ENCODE measurements at places on chromosomes 12 and 14.

DNA sequence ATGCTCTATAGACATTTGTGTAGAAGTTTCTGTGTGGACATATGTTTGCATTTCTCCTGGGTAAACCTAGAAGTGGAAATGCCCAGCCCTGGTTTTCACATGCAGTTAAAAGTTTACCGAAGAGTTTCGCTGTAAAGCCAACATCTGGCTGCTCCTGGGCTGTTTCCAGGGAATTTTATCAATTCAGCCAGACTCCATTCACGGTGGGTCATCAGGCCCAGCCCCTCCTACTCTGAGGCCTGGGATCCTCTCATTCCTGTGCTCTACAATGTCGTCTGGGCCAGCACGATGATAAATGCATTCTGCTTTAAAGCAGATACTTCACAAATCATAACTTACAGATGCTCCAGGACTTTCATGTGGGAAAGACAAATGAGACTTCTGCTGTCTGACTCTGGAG is 7.1 kb downstream of the NUAK1 start:
- DNase-seq, result no peak
- peaks cover 23% of the 10 kb centered on the region for H3K27me3 ChIP-seq
- H3K4me1 ChIP-seq, result peaks cover 6% of the 10 kb centered on the region
- no peaks in the 10 kb centered on the region for H3K36me3 ChIP-seq
- H3K27ac ChIP-seq, result no peak overlapping the region

- no peaks in the 10 kb centered on the region for H3K27me3 ChIP-seq
- peak; percentile 32 for DNase-seq
- H3K4me1 ChIP-seq, result peaks cover 37% of the 10 kb centered on the region
- H3K4me3 ChIP-seq, result peak overlapping the region; percentile 50
- H3K36me3 ChIP-seq, result no peaks in the 10 kb centered on the region
These were observed 61.7 kb downstream of the FBXO34 start for GRCh38 chr14:55332654-55333570.

- H3K4me1 ChIP-seq, result peaks cover 3% of the 10 kb centered on the region
- no peak overlapping the region for H3K4me3 ChIP-seq
- no peak overlapping the region for H3K27ac ChIP-seq
- no peak for DNase-seq
- no peaks in the 10 kb centered on the region for H3K27me3 ChIP-seq
These were observed 3.7 kb upstream of the ART4 start for GRCh38 chr12:14846876-14847580.

DNA sequence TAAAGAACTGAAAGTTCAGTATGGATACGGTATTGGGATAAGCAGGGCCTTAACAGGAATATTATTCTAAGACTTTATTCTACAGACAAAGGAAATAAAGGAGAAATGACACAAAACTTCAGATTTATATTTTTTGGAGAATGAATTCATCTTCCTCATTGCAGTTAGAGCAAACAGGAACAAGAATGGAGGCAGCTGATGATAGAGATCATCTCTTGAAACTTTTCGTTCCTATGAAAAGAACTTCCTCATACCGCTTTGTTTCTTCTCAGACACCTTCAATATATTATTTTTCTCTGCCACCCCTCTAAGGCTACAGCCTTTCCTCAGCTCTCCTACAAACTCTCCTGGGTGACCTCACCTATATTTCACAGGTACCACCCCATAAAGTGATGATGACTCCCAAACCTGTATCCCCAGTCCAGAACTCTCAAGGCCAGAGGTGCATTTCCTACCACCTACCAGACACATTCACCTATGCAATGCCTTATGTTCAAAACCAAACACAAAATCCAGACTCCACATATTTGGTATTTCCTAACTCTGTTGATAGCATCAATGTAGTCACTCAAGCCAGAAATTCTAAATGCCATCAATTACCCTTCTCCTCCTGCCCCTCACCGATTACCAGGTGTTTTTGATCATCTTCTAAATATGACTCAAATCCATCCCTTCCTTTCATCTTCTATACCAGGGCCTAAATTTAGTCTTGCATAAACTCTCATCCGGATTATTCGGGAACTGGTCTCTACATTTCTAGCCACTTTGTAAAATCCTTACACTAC is 7.4 kb downstream of the MAP4K5 start:
- peaks cover 21% of the 10 kb centered on the region for H3K4me1 ChIP-seq
- no peak overlapping the region for H3K4me3 ChIP-seq
- no peak overlapping the region for H3K27ac ChIP-seq
- H3K36me3 ChIP-seq, result peaks cover 3% of the 10 kb centered on the region

DNA sequence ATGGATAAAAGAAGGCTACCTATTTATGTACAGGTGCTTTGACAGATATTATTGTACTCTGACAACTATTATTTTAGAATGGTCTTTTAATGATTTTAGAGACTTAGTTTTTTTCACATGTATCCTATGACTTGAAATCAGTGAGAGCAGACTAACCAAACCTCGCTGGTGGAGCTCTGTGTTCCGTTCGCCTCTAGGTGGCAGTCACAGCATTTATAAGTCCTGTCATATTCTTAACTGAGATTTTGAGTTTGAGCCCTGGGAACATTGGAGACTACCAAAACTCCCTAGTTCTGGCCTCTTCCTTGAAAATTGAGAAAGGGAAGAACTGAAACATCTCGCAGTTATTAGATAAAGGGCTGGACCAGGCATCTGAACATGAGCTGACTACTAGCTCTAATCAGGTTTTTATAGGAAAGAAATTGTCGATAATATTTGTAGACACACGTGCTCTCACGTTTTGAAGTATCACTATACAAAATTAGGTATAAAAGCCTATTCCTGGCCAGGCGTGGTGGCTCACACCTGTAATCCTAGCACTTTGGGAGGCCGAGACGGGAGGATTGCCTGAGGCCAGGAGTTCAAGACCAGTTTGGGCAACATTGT is 48.3 kb downstream of the TTLL5 start:
- peaks cover 6% of the 10 kb centered on the region for H3K36me3 ChIP-seq
- DNase-seq, result peak; percentile 69
- H3K27me3 ChIP-seq, result no peaks in the 10 kb centered on the region
- no peaks in the 10 kb centered on the region for H3K4me1 ChIP-seq
- H3K27ac ChIP-seq, result no peak overlapping the region

- no peak overlapping the region for H3K4me3 ChIP-seq
- DNase-seq, result no peak
- H3K27ac ChIP-seq, result no peak overlapping the region
- no peaks in the 10 kb centered on the region for H3K27me3 ChIP-seq
- H3K36me3 ChIP-seq, result no peaks in the 10 kb centered on the region
These were observed 307.4 kb upstream of the NOVA1 start for GRCh38 chr14:26905229-26905628.

DNA sequence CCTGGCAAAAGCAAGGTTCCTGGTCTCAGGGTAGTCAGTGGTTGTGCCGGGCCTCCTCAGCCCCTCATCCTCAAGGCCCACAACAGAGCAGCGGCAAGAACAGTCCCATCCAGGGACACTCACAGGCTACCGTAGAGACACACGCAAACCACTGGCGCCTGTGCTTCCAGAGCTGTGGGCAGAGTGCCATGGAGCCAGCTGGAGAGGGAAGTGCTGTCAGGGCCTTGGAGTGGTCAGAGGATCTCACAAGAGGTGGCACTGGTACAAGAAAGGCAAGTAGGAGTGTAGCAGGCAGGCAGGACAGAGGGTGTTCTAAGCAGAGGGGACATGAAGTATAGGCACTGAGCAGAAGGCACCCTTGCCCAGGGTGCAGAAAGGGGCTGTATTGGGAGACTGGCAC is 34.6 kb downstream of the ANKRD9 start:
- no peak overlapping the region for H3K27ac ChIP-seq
- H3K4me1 ChIP-seq, result peaks cover 7% of the 10 kb centered on the region
- no peaks in the 10 kb centered on the region for H3K27me3 ChIP-seq
- no peak for DNase-seq

DNA sequence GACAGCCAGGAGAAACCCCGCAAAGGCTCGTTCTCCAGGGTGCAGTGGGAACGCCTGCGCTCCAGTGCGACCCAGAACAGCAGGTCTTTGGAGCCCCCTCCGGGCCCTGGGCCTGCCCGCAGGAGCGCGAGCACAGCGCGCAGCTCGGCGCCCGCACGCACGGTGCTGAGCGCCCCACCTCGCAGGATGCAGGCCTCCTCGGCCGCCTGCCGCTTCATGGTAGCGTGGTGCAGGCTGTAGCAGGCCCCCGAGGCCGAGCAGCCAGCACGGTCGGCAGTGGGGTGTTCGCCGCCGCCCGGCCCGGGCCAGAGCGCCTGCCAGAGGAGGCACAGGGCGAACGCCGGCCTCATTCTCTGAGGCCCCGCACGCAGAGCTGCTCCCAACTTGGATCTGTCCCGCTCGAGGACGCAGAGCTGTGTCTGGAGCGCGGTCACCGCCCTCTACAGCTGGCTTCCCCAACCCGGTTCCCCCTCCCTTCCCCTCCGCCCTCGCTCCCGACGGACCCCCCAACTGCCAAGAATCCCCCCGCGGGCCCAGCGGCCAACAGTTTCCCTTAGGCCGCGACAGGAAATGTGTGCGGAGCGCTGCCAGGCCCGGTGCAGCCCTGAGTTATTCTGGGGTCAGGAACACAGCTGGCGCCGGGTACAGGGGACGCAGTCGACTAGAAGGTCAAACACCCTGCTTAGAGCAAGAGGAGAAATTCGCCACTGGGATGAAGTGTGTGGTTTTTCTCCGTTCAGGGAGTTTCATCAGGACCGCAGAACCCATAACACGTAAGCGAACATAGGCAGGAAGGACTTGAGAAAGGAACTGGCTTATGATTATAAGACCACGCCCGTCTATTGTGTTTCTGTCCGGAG is at the start of gene CLEC14A:
TSS of gene CLEC14A (minus strand) at position 421 of the 860 bp plus-strand sequence. CDS start at position 350, 71 bp downstream.
- H3K4me3 ChIP-seq, result peak within 1 kb of the TSS; percentile 22
- H3K27me3 ChIP-seq, result peaks cover 27% of the 10 kb centered on the region
- peaks cover 19% of the 10 kb centered on the region for H3K4me1 ChIP-seq
- H3K36me3 ChIP-seq, result no peaks in the 10 kb centered on the region
- no peak for DNase-seq
- H3K27ac ChIP-seq, result no peak within 1 kb of the TSS

GRCh38 chr12:97167598-97167997 is 260.5 kb downstream of the NEDD1 start:
- H3K27me3 ChIP-seq, result no peaks in the 10 kb centered on the region
- H3K4me1 ChIP-seq, result no peaks in the 10 kb centered on the region
- H3K36me3 ChIP-seq, result no peaks in the 10 kb centered on the region
- no peak for DNase-seq
- H3K27ac ChIP-seq, result no peak overlapping the region

DNA sequence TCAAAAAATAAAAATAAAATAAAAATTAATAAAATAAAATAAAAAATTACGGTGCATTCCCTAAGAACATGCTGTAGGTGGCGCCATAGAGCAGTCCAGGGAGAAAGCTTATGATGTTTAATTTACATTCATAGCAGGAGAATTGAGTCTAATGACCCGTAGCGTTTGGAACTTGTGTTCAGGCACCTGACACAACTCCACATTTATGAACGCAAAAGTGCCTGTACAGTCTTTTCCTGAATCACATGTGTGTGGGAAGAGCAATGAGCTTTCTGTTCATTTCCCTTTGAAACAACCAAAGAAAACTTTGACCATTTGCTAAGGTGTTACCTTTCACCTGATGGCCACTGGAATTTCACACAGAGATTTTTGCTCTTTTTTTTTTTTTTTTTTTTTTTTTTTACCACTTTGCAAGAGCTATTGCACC is 60.6 kb upstream of the KCNA1 start:
- H3K4me1 ChIP-seq, result no peaks in the 10 kb centered on the region
- H3K27me3 ChIP-seq, result no peaks in the 10 kb centered on the region
- no peak overlapping the region for H3K4me3 ChIP-seq
- no peak overlapping the region for H3K27ac ChIP-seq
- H3K36me3 ChIP-seq, result no peaks in the 10 kb centered on the region

- no peak for DNase-seq
- no peak overlapping the region for H3K27ac ChIP-seq
- no peak overlapping the region for H3K4me3 ChIP-seq
- no peaks in the 10 kb centered on the region for H3K36me3 ChIP-seq
These were observed 661.2 kb downstream of the SLC16A7 start for GRCh38 chr12:60257063-60257462.

GRCh38 chr12:123064885-123065619 is 84.6 kb downstream of the ARL6IP4 start:
- no peaks in the 10 kb centered on the region for H3K36me3 ChIP-seq
- peaks cover 52% of the 10 kb centered on the region for H3K4me1 ChIP-seq
- H3K4me3 ChIP-seq, result no peak overlapping the region
- H3K27ac ChIP-seq, result no peak overlapping the region
- no peak for DNase-seq

DNA sequence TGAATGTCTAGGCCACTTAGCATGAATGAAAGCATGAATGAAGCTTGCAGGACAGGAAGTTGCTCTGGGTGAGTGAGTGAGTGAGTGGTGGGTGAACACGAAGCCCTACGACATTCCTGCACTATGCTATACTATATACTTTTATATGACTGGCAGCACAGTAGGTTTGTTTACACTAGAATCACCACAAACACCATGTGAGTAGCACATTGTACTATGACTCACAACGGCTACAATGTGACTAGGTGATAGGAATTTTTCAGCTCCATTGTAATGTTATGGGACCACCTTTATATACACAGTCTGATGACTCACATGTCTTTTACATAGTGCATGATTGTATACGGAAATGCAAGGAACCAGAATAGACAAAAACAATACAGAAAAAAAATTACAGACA is 1480.2 kb downstream of the AACS start:
- H3K4me3 ChIP-seq, result no peak overlapping the region
- DNase-seq, result no peak
- H3K27ac ChIP-seq, result no peak overlapping the region
- H3K27me3 ChIP-seq, result no peaks in the 10 kb centered on the region
- no peaks in the 10 kb centered on the region for H3K36me3 ChIP-seq

DNA sequence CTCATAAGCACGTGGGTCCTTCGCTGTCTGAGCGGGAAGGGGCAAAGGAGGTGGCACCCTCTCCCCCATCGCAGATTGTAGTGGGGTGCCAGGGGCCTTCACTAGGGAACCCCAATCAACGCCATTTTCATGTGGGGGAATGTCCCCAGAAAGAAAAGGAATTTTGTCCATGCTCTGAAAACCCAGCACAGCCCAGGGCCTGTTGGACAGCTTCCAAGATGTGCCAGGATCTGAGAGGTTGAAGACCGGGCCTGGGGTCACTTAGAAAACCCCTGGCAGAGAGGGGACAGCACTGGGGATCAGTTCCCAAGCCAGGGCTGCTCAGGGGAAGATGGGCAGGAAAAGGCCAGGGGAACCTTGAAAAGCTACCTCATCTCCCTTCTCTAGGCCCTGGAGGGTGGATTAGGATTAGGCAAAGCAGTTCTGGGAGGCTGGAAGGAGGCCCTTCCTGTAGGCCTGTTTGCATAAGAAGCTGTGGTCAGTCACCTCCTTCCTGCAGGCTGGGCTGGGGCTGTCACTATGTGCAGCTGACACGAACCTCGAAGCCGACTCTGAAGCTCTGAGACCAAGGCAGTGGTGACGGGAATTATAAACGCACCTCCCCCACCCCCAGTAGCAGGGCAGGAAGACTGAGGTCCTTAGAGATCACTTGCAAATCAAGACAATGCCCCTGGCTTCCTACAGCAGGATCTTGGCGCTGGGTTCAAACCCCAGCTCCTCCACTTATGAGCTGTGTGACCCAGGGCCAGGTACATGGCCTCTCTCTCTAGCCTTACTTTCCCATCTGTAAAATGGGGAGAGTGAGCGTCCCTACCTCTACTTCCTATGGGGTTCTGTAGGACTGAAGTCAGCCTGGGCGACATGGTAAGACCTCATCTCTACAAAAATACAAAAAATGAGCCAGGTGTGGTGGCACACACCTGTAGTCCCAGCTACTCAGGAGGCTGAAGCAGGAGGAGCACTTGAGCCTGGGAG is 29.0 kb downstream of the TESC start:
- no peak for DNase-seq
- no peak overlapping the region for H3K27ac ChIP-seq
- peaks cover 6% of the 10 kb centered on the region for H3K4me1 ChIP-seq
- no peaks in the 10 kb centered on the region for H3K36me3 ChIP-seq
- no peak overlapping the region for H3K4me3 ChIP-seq

Measured in CD4-positive, alpha-beta T cell (primary cell).